Activated T-cell treated with anti-CD3 and anti-CD28 coated beads, Interleukin-2, amount 50 U/mL, for 24 hours (primary cell): ENCODE measurements at places on chromosomes 13 and 19.

- no peaks in the 10 kb centered on the region for H3K27me3 ChIP-seq
- no peak overlapping the region for H3K27ac ChIP-seq
- no peak overlapping the region for H3K4me3 ChIP-seq
- DNase-seq, result no peak
Observed at GRCh38 chr19:40688309-40688708, 2.1 kb downstream of the NUMBL start.

- no peaks in the 10 kb centered on the region for H3K36me3 ChIP-seq
- H3K27me3 ChIP-seq, result peaks cover 6% of the 10 kb centered on the region
- peaks cover 8% of the 10 kb centered on the region for H3K4me1 ChIP-seq
- no peak overlapping the region for H3K27ac ChIP-seq
Observed at GRCh38 chr13:33366469-33367062, 81.0 kb upstream of the STARD13 start.

DNA sequence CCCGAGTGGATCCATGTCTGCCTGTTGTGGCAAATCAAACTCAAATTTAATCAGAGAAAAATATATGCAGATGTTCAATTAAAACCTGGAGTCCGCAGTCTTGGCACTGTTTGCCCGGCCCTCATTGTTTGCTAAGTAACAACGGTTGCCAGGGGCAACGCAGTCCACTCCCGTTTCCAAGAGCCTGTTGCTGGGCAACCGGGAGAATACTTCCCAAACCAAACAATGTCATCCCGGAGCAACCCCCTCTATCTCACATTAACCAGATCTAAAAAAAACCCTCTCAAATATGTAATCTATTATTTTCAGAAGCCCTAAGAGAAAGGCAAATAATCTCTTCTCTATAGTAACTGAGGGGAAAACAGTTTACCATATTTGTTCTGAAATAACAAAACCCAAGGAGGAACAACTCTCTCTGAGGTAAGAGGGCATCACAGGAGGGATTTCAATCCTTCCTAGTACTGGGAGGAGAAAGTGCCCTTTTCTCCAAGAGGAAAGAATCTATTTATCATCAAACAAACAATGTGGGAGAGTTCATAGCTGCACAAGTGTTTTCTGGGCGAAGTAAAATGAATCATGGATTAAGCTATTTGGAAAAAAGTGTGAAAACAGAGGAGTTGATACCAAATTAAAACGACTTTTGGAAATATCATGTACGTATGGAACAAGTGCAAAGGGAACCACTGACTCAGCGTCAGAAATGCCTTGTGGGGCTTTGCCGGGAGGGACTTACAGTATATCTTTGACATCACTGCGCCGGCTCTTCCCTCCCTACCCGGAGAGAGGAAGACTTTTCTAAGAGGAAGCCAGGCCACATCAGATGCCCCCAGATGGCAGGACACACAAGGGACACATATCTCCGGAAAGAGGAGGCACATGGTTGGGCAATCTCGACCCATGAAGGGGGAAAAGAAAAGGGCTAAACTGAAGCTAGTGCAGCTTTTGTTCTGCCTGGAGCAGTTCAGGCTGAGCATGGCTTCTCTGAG, 43.3 kb downstream of the RFX2 start:
- H3K27me3 ChIP-seq, result peaks cover 2% of the 10 kb centered on the region
- H3K27ac ChIP-seq, result peak overlapping the region; percentile 34
- no peak overlapping the region for H3K4me3 ChIP-seq
- no peak for DNase-seq
- no peaks in the 10 kb centered on the region for H3K36me3 ChIP-seq

DNA sequence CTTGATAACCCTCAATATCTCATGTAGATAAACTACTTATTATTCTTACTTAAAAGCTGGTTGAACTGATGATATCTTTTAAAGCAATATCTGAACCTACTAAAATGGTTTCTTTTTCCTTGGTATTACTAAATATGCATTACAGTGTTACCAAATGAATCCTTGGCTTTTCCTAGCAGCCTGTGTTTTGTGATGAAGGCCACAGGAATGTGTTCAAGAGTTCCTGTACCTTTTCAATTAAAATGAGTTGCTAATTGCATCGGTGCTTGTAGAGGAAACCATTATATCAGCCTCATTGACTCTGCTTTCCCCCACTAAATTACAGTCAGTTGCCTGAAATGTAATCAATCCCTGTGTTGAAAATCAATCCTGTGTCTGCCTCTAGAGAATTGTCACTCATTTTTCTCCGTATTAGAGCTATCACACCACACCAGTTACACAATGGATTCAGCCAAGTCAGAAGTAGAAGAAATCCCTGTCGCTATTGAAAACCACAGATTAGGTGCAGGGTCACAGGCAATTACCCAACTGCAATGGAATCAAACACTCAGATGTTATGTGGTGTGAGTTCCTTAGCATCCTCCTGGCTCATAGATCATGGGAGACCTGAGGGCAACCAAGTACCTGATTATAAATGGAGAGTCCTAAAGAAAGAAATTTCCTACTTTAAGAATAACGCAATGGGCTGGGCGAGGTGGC, 13.3 kb downstream of the FAM216B start:
- no peak for DNase-seq
- no peak overlapping the region for H3K27ac ChIP-seq
- H3K4me1 ChIP-seq, result no peaks in the 10 kb centered on the region
- H3K4me3 ChIP-seq, result no peak overlapping the region

- H3K27me3 ChIP-seq, result no peaks in the 10 kb centered on the region
- H3K27ac ChIP-seq, result peak overlapping the region; percentile 65
- peaks cover 16% of the 10 kb centered on the region for H3K36me3 ChIP-seq
- H3K4me3 ChIP-seq, result no peak overlapping the region
- peaks cover 43% of the 10 kb centered on the region for H3K4me1 ChIP-seq
Observed at GRCh38 chr19:42191855-42192254, 25.6 kb downstream of the DEDD2 start.

GRCh38 chr19:28466107-28467045, 746.6 kb downstream of the UQCRFS1 start:
- H3K27ac ChIP-seq, result no peak overlapping the region
- H3K4me1 ChIP-seq, result peaks cover 14% of the 10 kb centered on the region
- no peaks in the 10 kb centered on the region for H3K36me3 ChIP-seq
- no peaks in the 10 kb centered on the region for H3K27me3 ChIP-seq

DNA sequence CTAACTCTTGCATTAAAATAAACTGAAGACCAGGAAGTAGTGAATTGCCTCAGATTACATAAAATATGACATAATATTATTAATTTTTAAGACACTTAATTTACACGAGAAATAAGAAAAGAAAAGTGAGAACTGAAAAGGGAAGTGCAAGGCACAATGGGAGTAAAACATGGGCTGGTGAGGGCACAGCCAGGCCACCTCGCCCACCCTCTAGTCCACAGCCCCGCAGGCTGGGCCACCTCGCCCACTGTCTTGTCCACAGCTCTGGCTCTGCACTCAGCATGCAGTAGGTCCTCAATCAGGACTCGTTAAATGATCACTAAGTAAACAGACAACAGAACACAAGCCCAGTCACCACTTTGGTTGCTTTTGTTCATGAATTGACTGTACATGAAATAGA, 67.8 kb upstream of the ARHGEF7 start:
- H3K27me3 ChIP-seq, result peaks cover 8% of the 10 kb centered on the region
- H3K4me3 ChIP-seq, result no peak overlapping the region
- peaks cover 6% of the 10 kb centered on the region for H3K4me1 ChIP-seq
- H3K27ac ChIP-seq, result no peak overlapping the region
- H3K36me3 ChIP-seq, result no peaks in the 10 kb centered on the region

DNA sequence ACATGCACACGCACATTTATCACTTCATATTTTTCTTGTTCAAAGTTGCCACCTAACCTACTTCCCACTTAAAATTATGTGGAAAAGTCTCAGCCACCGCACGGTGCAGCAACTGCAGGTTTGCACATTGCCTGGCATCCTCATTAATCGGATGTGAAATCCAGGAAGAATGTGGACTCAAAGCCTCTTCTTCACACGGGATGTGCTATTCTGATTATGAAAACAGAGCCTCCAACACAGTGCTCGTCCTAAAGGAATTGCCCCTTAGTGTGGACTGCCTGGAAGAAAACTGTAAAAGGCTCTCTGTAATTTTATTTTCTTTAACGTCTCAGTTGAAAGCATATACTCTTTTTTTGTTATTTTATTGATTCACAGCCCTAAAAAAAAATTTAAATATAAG, 1303.5 kb downstream of the EFNB2 start:
- H3K4me3 ChIP-seq, result no peak overlapping the region
- H3K4me1 ChIP-seq, result no peaks in the 10 kb centered on the region
- no peak for DNase-seq
- H3K36me3 ChIP-seq, result no peaks in the 10 kb centered on the region
- H3K27me3 ChIP-seq, result peaks cover 2% of the 10 kb centered on the region
- no peak overlapping the region for H3K27ac ChIP-seq

DNA sequence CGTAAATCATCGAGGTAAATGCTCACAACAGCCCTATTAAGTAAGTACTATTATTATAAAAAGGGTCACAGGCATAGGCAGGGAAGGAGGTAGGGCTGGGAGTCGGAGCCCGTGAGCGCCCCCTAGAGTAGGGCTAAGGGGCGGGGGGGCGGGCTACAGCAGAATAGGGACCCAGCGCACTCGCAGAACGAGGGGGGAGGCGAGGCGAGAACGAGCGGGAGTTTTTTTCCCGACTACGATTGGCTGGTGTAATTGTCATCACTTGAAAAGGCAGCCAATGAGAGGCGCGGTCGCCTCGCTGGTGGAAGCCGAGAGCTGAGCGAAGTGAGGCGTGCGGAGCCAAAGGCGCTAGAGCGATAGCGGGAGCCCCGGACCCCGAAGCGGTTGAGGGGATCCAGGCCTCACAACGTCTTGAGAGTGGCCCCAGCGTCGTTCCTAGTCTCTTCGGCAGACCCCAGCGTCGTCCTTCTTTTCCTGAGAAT, 24.2 kb downstream of the KEAP1 start:
- peak overlapping the region; percentile 18 for H3K4me3 ChIP-seq
- H3K4me1 ChIP-seq, result peaks cover 13% of the 10 kb centered on the region
- no peaks in the 10 kb centered on the region for H3K27me3 ChIP-seq
- H3K27ac ChIP-seq, result peak overlapping the region; percentile 68
- no peaks in the 10 kb centered on the region for H3K36me3 ChIP-seq

- DNase-seq, result no peak
- H3K4me3 ChIP-seq, result no peak overlapping the region
- H3K4me1 ChIP-seq, result peaks cover 51% of the 10 kb centered on the region
- peaks cover 63% of the 10 kb centered on the region for H3K36me3 ChIP-seq
- peak overlapping the region; percentile 74 for H3K27ac ChIP-seq
Observed at GRCh38 chr13:19961924-19962323, 3.4 kb downstream of the ZMYM2 start.

DNA sequence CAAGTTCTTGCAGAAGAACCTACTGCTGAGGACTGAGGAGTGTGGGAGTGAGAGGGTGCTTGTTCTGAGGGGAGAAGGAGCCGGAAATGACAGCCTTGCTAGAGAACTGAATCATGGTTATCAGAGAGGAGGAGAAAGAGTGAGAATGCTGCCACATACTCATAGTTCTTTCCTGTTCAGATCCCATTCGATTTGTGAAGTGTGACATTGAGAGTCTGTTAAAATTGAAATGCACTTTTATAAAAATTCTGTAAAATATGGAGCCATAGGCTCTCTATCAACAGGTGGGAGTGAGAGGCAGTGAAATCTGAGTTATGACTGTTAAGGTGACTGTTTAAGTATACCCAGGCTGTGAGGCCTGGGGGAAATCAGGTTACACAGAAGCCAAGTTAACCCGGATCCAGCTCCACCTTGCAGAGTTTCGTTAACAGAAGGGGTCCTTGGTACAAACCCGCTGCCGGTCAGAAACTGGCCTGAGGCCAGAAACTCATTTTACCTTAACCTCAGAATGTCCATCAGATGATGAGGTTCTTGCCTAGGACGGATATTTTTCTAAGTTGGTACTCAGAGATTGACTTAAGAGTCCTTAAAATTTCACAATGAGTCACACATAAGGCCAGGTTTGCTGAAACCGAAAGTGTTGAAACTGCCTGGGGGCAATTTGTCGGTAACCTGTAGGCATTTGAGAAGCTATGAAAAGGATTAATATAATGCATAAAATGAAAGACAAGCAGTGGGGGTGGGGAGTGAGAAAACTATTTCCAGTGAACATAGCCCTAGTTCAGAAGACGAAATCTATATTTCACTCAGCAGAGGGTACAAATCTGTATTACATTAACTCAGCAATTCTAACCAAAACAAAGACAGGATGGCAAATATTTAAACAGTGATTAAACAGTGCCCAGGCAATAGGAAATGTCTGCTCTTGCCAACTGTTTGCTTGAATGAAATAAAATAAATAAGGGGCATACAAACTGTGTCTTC, 350.5 kb downstream of the KCNRG start:
- no peaks in the 10 kb centered on the region for H3K36me3 ChIP-seq
- peak; percentile 50 for DNase-seq
- H3K27ac ChIP-seq, result peak overlapping the region; percentile 90
- peak overlapping the region; percentile 37 for H3K4me3 ChIP-seq
- peaks cover 25% of the 10 kb centered on the region for H3K27me3 ChIP-seq

GRCh38 chr13:47835470-47836228, 165.4 kb downstream of the SUCLA2 start:
- H3K4me1 ChIP-seq, result no peaks in the 10 kb centered on the region
- H3K4me3 ChIP-seq, result no peak overlapping the region
- H3K36me3 ChIP-seq, result no peaks in the 10 kb centered on the region
- no peak for DNase-seq

GRCh38 chr13:88544836-88545235, 873.7 kb downstream of the SLITRK5 start:
- H3K4me3 ChIP-seq, result no peak overlapping the region
- no peaks in the 10 kb centered on the region for H3K36me3 ChIP-seq
- H3K4me1 ChIP-seq, result no peaks in the 10 kb centered on the region
- H3K27ac ChIP-seq, result no peak overlapping the region
- no peaks in the 10 kb centered on the region for H3K27me3 ChIP-seq

DNA sequence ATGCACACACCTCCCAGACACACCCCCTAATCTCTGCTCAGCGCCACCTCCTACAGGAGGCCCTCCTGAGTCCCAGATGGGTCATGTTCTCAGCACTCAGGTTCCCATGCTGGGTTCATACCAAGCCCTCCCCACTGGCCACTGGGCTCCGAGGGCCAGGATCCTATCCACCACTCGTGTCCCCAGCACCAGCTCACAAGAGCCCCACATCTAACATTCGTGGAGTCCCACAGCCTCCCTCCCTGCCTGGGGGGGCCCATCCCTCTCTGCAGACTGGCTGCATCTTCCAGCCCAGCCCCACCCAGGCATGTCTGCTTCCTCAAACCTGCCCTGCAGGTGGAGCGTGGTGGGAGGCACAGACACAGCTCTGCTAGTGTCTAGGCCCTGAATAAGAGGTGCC, 227.4 kb downstream of the TUBA3C start:
- H3K27me3 ChIP-seq, result no peaks in the 10 kb centered on the region
- no peak overlapping the region for H3K4me3 ChIP-seq
- H3K27ac ChIP-seq, result no peak overlapping the region
- H3K36me3 ChIP-seq, result no peaks in the 10 kb centered on the region
- no peaks in the 10 kb centered on the region for H3K4me1 ChIP-seq
